ENCODE measurements at places on chromosomes 13 and 19. TPM values are rescaled to one million over a fixed set of nuclear protein-coding genes. Genes with fewer than 3 reads are reported as not detected.

DNA sequence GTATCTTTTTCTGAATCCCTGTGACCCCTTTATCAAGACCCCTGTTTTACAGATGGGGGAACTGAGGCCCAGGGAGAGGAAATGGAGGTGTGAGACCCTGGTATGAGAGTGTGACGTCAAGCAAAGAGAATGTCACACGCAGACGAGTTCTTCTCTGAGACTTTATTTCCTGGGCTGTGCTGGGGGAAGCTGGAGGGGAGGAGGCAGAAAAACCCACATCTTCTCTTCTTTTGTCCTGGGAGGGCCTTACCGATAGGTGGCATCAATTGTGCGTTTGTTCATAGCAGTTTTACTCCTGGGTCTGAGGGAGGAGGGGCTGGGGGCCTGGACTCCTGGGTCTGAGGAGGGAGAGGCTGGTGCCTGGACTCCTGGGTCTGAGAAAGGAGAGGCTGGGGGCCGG, 4.9 kb upstream of the KLK15 start:
- H3K4me3 ChIP-seq = no peak overlapping the region
- no peak overlapping the region for H3K27ac ChIP-seq
- H3K4me1 ChIP-seq = peaks cover 22% of the 10 kb centered on the region
- DNase-seq = no peak
- peaks cover 55% of the 10 kb centered on the region for H3K27me3 ChIP-seq

DNA sequence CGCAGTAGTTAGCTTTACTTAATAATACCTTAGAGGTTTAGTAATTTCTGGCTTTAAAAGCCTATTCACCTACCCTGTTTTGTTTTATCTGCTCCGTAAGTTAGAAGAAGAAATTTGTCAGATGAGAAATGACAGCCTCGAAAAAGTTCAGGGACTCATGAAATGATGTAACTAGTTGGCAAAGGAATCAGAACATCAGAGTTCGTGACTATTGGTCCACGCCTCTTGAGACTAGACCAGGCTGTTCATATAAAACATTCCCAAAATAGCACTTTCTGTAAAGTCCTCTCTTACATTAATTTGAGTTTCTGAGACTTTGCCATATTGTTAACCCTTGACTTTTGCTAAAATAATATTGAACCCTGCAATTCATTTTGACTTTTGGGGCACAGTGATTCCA, 92.0 kb downstream of the HS6ST3 start:
- no peaks in the 10 kb centered on the region for H3K36me3 ChIP-seq
- H3K27me3 ChIP-seq = no peaks in the 10 kb centered on the region
- no peak overlapping the region for H3K4me3 ChIP-seq
- no peak overlapping the region for H3K27ac ChIP-seq

GRCh38 chr19:39590265-39590664, 12.1 kb upstream of the LGALS13 start:
- no peak overlapping the region for H3K4me3 ChIP-seq
- DNase-seq = no peak
- H3K4me1 ChIP-seq = no peaks in the 10 kb centered on the region
- H3K27ac ChIP-seq = no peak overlapping the region

DNA sequence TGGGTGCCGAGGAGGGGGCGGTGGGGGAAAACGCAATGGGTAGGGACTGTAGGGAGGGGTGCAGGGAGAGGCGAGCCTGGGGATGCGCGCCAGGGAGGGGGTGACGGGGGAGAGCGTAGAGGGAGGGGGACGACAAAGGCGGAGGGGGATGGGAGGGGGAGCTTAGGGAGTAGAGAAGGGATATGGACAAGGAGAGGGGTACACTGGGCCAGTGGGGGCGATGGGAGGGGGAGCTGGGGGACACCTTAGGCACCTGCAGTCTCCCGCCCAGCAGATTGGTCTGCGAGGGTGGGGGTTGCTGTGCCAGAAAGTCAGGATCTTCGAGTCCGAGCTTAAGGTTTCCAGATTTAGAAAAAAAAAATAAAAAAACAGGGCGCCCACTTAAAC, 15.7 kb downstream of the CCDC124 start:
- no peaks in the 10 kb centered on the region for H3K36me3 ChIP-seq
- H3K27me3 ChIP-seq = peaks cover 37% of the 10 kb centered on the region
- peak overlapping the region; percentile 92 for H3K27ac ChIP-seq
- H3K4me3 ChIP-seq = peak overlapping the region; percentile 83
- DNase-seq = no peak

DNA sequence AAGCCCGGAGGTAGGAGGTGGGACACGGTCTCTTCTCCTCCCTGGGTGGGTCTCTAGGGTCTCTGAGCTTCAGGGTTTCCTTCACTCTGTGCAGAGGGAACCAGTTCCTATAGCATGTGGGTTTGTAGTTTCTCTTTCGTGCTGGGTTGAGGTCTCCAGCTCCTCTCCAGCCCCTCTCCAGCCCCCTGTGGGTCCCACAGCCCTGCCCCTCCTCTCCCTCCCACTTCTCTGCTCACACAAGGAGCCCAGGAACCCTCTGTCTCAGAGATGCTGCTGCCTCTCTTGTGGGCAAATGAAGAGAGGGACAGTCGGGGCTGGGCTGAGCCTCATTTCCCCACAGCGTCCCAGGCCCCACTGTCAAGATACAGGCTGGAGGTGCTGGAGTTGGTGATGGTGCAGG, 1.4 kb downstream of the SIGLEC7 start:
- H3K27ac ChIP-seq = no peak overlapping the region
- peaks cover 5% of the 10 kb centered on the region for H3K27me3 ChIP-seq
- DNase-seq = no peak
- H3K4me3 ChIP-seq = no peak overlapping the region

DNA sequence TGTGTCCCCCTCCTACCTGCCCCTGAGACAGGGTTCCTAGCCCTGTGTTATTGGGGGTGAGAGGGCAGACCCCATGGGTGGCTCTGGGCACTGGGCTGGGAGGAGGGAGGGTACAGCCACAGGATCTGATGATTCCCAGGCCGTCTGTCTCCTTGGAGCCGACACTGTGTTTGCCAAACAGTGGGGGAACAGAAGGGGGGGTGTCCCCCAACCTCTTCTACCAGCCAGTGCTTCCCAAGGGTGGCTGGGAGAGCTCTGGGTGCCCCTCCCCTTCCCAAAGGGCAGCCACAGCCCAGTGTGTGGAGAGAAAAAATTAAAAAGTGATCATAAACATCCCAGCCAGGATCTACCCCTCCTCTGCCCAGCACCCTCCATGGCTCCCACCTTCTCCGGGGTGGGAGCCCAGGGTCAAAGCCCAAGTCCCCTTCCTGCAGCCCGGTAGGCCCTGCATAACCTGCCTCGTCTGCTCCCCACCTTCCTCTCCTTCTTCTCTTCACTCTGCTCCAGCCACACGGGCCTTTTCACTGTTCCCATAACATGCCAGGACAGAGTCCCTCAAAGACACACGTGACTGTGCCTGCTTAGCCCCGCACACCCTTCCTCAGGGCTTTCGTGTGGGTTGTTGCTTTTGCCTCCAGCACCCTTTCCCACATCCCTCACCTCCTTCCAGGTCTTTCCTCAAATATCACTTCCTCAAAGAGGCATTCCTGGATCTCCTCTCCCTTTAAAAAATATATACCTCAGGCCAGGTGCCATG, 1.4 kb upstream of the PLIN4 start:
- H3K27me3 ChIP-seq = no peaks in the 10 kb centered on the region
- H3K27ac ChIP-seq = no peak overlapping the region
- H3K4me3 ChIP-seq = no peak overlapping the region
- DNase-seq = no peak

Gene CRLF1
- total RNA-seq = not detected

DNA sequence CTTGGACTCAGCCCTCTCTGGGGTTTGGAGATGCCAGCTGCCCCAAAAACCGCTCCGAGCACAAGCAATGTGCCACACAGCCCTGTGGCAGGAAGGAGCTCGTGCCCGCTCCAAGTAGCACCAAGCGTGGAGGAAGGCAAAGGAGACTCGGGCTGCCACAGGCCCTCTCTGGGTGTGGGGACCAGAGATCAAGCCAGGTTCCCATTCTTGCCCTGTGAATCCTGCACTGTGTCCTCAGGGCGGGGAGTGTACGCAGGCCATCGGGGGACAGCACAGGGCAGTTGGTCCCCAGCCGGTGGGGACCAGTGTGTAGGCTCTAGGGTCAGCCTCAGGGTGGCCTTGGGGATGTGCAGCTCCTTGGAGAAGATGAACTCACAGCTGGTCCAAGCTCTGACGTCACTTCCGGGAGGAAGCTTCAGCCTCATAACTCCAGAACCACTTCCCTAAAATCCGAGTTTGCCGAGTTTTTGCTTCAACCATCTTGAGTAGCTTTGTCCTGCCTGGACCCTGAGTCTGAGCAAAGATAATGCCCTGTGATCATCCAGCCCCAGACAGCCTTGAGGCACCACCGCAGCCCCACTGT, 9.3 kb upstream of the CPAMD8 start:
- H3K36me3 ChIP-seq = no peaks in the 10 kb centered on the region
- H3K27ac ChIP-seq = no peak overlapping the region
- no peaks in the 10 kb centered on the region for H3K4me1 ChIP-seq
- H3K27me3 ChIP-seq = no peaks in the 10 kb centered on the region

- H3K27me3 ChIP-seq = peaks cover 7% of the 10 kb centered on the region
- H3K36me3 ChIP-seq = no peaks in the 10 kb centered on the region
- H3K4me3 ChIP-seq = no peak overlapping the region
- peaks cover 17% of the 10 kb centered on the region for H3K4me1 ChIP-seq
Observed at GRCh38 chr13:27044837-27045570, 126.6 kb downstream of the USP12 start.

DNA sequence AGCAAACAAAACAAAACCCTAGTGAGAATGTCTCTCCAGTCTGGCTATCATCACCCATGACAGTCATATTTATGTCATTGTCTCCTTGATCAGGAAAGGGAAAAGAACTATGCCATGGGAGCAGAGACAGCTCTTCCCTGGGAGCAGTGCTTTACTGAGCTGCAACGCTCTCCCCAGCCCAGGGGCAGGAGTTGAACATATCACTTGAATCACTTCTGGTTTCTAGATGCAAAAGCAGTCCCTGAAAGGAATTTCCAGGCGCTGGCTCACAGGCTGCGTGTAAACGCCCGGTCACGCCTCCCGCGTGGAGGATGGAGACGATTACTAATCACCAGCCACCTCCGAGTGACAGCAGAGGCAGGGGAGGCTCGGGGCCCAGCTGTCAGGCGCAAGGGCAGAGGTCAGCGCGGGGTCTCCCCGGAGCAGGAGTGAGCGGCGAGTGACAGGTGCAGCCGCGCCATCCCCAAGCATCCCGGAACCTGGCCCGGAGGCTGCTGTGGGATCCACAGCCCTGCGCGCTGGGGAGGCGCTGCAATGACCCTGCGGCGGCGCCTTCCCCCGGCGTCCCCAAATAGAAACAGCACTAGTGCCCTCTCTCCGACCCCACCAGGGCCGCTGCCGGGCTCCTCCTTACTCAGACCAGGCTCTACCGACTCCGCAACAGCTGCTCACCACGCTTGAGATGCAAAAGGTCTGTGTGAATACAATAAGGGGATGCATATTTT, 23.5 kb upstream of the DCLK1 start:
- no peaks in the 10 kb centered on the region for H3K36me3 ChIP-seq
- no peak overlapping the region for H3K27ac ChIP-seq
- no peak for DNase-seq
- H3K27me3 ChIP-seq = peaks cover 14% of the 10 kb centered on the region

DNA sequence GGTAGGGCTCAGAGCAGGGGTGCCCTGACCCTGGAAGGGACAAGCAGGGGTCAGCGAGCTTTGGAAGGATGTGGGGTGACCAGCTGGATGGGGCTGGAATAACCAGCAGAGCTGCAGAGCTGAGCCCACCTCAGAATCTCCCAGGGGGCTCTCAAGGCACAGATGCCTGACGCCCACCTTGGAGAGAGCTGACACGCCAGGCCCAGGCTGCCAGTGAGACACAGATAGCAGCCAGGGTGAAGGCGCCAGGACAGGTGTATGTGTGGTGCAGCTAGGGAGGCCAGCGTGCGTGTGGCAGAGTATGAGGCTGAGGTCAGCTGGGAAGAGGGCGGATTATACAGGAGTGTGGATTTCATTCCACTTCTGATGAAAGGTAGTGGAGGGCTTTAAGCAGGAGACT, 8.9 kb downstream of the AP1M1 start:
- DNase-seq = no peak
- H3K27ac ChIP-seq = peak overlapping the region; percentile 1
- H3K36me3 ChIP-seq = peaks cover 19% of the 10 kb centered on the region
- H3K4me1 ChIP-seq = peaks cover 56% of the 10 kb centered on the region

DNA sequence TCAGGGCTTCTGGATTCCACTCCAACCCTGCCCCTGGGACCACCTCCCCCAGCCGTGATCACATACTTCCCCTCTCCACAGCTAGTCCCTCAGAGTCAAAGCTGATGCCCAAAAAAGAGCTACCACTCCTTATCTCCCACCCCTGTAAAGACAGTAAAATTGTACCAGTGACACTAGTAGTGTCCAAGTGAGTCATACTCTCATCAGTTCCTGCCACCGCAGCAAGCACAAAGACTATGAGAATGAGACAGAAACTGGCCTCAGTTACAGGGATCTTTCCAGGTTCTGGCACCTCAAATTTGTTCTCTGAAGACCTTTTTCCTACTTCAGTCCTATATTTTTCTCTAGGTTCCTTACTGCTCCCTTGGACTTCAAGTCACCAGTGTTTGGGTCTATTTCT, 144.2 kb downstream of the SPRY2 start:
- no peaks in the 10 kb centered on the region for H3K36me3 ChIP-seq
- no peaks in the 10 kb centered on the region for H3K27me3 ChIP-seq
- H3K27ac ChIP-seq = no peak overlapping the region

DNA sequence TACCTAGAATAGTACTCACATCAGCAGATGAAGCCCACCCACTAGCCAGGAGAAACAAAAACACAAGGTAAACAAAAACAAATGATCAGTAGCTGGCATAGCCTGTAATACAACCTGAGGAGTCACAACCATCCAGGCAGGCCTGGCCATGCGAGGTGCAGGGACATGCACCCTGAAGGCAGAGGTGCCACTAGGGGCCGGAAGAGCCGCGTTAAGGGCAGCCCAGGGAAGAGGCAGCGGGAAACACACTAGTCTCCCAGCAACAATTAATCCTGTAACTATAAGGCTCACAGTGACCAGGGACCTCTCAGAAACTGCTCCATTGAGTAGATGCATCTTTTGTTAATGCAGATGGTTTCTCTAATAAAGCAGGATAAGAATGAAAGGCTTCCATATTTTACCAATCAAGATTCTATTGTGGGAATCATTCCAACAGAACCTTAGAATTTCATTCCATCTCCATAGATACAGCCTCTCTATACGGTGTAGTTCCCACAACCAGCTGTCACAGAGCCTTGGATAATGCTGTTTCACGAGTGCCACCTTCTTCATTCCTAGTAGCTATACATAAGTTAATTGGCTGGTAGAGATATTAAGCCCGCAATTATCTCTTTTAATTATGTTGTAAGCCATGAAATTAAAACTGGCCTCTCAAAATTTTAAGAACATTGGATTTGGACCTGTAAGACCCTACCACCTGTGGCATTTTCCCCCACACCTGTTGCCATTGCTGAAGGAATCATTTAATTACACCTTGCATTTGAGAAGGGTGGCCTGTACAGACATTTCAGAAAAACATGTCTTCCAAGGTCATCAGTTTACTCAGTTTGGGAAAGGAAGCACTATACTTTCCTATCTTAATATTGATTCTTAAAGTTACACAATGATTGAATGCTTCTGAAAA, 28.7 kb downstream of the ANKRD10 start:
- H3K27ac ChIP-seq = peak overlapping the region; percentile 24
- no peaks in the 10 kb centered on the region for H3K36me3 ChIP-seq
- H3K4me1 ChIP-seq = peaks cover 11% of the 10 kb centered on the region
- H3K27me3 ChIP-seq = no peaks in the 10 kb centered on the region

- H3K27me3 ChIP-seq = peaks cover 16% of the 10 kb centered on the region
- H3K27ac ChIP-seq = no peak overlapping the region
- H3K4me1 ChIP-seq = no peaks in the 10 kb centered on the region
- H3K36me3 ChIP-seq = no peaks in the 10 kb centered on the region
Observed at GRCh38 chr19:281992-282391, 9.2 kb downstream of the PLPP2 start.

Gene C19orf67
- not detected for total RNA-seq

Gene SUGP2
- total RNA-seq = 106 TPM

All from activated T-cell treated with anti-CD3 and anti-CD28 coated beads, Interleukin-2, amount 50 U/mL, for 72 hours (primary cell).